Immature natural killer cell (primary cell): ENCODE measurements at places on chromosomes 7 and 10.
A peak's percentile ranks its signal among the peaks of the same experiment; 100 is the strongest.

- no peak overlapping the region for H3K4me3 ChIP-seq
- no peaks in the 10 kb centered on the region for H3K36me3 ChIP-seq
- DNase-seq: no peak
- H3K27me3 ChIP-seq: no peaks in the 10 kb centered on the region
- no peaks in the 10 kb centered on the region for H3K4me1 ChIP-seq
Measured at GRCh38 chr7:48734695-48735406, 189.5 kb upstream of the CDC14C start.

DNA sequence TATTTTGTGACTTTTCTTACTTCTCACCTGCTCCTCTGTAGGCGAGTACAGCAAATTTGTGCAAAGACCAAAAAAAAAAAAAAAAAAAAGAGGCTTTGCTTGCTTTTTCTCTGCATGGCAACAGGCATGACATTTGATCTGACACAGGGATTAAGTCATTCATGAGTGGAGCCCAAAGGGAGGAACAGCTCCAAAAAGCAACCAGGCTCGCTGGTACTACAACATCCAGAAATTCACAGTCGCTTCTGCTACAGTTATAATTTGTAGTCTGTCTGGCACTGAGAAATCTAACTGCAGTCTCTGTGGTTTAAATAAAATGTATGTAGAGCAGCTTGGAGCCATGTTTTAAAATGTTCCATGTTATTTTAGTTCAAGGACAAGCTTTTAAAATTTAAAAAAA lies 31.7 kb downstream of the MKX start:
- no peak overlapping the region for H3K27ac ChIP-seq
- peaks cover 8% of the 10 kb centered on the region for H3K27me3 ChIP-seq
- no peaks in the 10 kb centered on the region for H3K36me3 ChIP-seq

- no peaks in the 10 kb centered on the region for H3K27me3 ChIP-seq
- no peak overlapping the region for H3K4me3 ChIP-seq
- H3K27ac ChIP-seq: no peak overlapping the region
Measured at GRCh38 chr10:77428691-77429395, 208.8 kb downstream of the KCNMA1 start.

GRCh38 chr10:70815504-70816219 lies at the start of gene SGPL1:
Gene SGPL1, plus strand, starts transcription at chr10:70815948. Its CDS starts 906 bp downstream, at chr10:70816854.
- peak; percentile 86 for DNase-seq
- peaks cover 25% of the 10 kb centered on the region for H3K4me1 ChIP-seq
- H3K36me3 ChIP-seq: no peaks in the 10 kb centered on the region
- peak within 1 kb of the TSS; percentile 93 for H3K4me3 ChIP-seq
- peaks cover 3% of the 10 kb centered on the region for H3K27me3 ChIP-seq
- H3K27ac ChIP-seq: peak within 1 kb of the TSS; percentile 78

- peaks cover 12% of the 10 kb centered on the region for H3K36me3 ChIP-seq
- H3K4me1 ChIP-seq: peaks cover 47% of the 10 kb centered on the region
- DNase-seq: peak; percentile 60
- H3K27ac ChIP-seq: peak overlapping the region; percentile 100
Measured at GRCh38 chr10:72088889-72089575, 681 bp upstream of the SPOCK2 start.

DNA sequence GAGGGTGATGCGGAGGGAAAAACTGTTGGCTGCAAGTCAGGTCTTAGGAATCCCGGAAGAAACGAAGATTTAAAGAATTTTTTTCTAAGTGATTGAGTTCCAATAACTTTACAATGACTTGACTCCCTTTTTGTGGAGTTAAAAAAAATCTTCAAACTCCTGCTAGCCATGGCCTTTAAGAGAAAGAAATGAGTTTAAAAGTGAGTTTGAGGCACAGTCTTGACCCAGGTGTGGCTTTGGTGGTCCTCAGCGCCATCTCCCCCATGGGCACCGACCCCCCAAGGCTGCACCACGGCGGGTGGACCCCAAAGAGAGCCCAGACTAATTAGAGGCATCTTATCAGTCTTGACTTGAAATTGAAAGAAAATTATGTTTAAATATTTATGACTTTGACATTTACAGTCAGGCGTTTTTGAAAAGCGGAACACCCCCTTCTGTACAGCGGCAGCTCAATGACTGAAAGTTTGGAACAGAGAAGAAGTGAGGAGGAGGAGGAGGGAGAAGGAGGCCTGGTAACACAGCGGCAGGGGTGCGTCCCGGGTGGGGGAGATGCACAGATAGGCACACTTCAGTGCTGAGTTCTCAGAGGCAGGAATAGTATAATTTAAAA lies 349.6 kb downstream of the DNAJB6 start:
- no peaks in the 10 kb centered on the region for H3K36me3 ChIP-seq
- H3K4me1 ChIP-seq: peaks cover 2% of the 10 kb centered on the region
- DNase-seq: no peak
- H3K27ac ChIP-seq: no peak overlapping the region
- H3K27me3 ChIP-seq: peaks cover 25% of the 10 kb centered on the region

DNA sequence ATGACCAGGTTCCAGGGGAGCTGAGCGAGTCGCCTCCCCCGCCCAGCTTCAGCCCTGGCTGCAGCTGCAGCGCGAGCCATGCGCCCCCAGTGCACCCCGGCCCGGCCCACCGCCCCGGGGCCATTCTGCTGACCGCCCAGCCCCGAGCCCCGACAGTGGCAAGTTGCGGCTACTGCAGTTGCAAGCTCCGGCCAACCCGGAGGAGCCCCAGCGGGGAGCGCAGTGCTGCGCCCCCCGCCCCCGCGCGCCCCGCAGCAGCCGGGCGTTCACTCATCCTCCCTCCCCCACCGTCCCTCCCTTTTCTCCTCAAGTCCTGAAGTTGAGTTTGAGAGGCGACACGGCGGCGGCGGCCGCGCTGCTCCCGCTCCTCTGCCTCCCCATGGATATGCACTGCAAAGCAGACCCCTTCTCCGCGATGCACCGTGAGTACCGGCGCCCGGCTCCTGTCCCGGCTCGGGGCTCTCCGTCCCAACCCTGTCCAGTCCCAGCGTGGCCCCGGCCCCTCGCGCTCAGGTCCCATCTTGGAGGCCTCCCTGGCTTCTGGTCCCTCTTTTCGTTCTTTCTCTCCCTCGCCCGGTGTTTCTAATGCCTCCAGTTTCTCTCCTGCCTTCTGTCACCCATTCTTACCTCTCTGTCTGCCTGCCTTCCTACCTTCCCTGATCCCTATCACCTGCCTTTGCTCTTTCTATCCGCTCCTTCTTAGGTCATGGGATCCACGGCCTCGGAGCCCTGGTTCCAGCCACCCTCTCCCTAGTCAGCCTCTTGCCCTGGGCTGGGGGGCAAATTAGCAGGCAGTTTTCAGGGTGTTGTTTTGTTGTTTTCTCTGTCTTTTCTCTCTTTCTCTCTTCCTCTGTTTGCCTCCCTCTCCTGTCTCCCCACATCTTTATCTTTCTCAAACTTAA lies 751 bp downstream of the PAX2 start:
- H3K4me1 ChIP-seq: peaks cover 1% of the 10 kb centered on the region
- no peaks in the 10 kb centered on the region for H3K36me3 ChIP-seq
- DNase-seq: no peak
- H3K27ac ChIP-seq: no peak overlapping the region

- H3K27me3 ChIP-seq: no peaks in the 10 kb centered on the region
- peaks cover 16% of the 10 kb centered on the region for H3K36me3 ChIP-seq
- no peak for DNase-seq
- H3K4me1 ChIP-seq: no peaks in the 10 kb centered on the region
Measured at GRCh38 chr10:30849231-30850035, 182.2 kb downstream of the ZNF438 start.

DNA sequence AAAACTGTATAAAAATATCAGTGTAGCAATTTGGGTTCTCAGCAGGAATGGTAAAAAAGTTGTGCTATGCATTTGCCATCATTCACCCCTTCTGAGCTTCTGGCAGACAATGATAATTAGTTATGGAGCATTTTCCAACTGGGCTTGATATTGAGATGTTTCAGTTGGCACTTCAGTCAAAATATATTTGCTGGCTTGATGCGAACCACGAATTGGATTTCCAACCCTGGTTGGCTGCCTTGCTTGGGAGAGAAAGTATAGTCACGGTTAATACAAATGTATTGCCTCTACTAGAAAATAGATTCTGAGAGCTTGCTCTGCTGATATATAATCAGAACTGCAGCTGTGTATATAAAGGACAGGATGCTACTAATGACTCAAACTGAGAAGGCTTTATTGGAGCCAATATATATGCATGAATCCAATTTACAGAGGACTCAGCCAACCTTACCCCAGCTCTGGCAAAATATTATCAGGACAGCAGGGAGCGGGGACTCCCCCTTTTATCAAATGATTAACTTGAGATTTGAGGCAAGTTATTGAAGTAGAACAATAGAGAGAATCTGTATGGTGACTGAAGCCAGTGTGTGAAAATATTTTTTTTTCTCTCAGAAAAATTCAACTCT lies 219.8 kb upstream of the SMIM30 start:
- H3K27me3 ChIP-seq: no peaks in the 10 kb centered on the region
- H3K36me3 ChIP-seq: no peaks in the 10 kb centered on the region
- no peak overlapping the region for H3K27ac ChIP-seq
- H3K4me3 ChIP-seq: no peak overlapping the region

DNA sequence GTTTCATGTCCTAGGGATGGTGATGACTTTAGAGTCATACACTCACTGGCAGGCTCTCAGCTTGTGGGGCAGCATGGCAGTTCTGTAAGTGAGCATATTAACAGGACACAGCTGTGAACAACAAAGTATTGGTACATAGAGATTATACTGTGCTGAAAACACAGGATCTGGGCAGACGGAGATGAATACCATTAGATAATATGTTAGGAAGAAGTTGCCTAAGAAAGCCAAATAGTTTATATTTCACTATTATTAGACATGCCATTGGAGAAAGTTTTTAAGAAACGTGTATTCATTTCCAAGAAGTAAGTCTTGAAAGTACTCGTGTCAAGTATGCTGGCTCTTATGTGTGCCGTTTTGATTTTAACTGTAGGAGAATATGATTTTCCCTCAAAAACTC lies 274.5 kb downstream of the INHBA start:
- DNase-seq: no peak
- no peak overlapping the region for H3K27ac ChIP-seq
- peaks cover 2% of the 10 kb centered on the region for H3K27me3 ChIP-seq
- no peaks in the 10 kb centered on the region for H3K4me1 ChIP-seq
- no peak overlapping the region for H3K4me3 ChIP-seq
- no peaks in the 10 kb centered on the region for H3K36me3 ChIP-seq

DNA sequence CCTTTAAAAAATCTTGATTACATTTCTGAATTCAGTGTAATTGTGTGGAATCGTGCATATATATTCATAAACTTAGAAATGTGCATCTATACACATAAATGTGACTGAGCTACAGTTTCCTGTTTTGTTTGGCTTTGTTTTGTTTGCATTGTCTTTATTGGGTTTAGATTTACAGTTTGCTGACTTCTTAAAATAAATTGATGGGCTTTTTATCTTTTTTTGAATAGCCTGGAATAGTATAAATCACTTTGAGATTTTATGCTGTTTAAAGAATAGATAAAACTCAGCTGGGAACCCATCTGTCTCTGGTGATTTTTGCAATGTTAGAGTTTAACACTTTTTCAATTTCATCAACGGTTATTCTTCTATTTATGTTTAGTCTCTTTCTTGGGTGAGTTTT lies 21.2 kb upstream of the BRAF start:
- no peak overlapping the region for H3K27ac ChIP-seq
- no peaks in the 10 kb centered on the region for H3K4me1 ChIP-seq
- H3K36me3 ChIP-seq: no peaks in the 10 kb centered on the region
- DNase-seq: no peak
